NCI-H1930 (cell line): ENCODE measurements at places on chromosomes 7 and 10.

- no peak for DNase-seq
These were observed 30.8 kb upstream of the VSIR start for GRCh38 chr10:71804077-71804476.

DNA sequence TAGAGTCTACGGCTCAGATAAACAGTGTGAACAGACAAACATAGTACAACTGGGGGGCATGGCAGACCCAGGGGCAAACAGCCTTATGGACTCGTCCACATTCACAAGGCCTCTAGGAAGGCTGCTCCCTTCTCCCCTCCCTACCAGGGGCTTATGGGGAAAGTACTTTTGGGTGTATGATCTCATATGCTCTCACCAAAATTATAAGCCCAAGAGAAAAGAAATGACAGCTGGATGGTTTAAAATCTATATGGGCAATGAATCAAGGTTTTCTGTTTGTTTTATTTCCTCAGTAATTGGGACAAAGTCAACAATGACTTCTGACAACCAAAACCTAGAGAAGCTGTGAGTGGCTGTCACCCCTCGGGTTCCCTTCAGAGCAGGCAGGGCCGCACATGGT is 144.4 kb downstream of the PKD1L1 start:
- no peak for DNase-seq

DNA sequence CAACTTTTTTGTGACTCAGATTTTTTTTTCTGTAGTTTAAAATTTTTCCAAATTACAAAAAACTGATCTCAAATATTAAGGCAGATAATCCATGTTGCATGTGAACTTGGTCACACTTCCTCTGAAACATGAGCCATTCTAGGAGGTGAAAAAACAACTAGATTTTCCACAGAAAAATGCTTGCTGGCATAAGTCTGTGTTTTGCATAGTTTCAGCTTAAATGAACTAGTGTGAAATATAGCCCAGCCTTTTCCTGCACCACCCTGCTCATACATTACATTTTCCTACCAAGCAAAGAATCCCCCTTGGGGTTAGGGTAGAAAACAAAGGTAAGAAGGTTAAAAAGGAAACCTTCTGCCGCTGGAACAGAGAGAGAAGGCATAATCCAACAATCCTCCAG is 48.2 kb downstream of the SLC25A13 start:
- no peak for DNase-seq

DNA sequence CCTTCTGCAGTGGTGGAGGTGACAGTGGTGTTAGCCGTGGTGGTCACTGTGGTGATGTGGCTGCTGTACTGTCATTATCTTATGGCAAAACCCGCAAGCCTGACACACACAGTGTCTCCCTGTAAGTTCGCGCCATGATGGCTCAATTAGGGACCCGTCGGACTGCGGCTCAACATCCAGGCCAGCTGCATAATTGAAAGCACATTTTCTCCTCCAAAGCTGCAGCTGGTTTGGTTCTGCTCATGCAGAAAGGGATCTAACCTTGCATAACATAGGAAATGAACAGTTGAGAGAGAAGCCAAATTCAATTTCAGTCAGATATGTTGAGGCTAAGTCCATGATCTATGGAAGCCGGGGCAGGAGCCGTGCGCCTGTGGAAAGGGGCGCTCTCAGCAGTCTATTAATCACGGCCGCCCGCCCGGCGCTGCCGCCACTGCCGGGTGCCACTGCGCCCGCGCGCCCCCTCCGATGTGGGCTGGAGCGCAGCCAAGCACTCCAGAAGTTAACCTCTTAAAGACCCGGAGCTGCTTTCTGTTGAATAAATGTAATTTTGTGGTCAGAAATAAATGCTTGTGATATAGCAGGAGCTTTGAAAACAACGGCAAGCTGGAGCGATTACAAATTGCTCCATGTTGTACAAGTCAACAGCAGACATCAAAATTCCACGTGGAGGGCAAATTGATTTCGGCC is 227.7 kb downstream of the CUX1 start:
- DNase-seq, result no peak

GRCh38 chr10:120266022-120266421 is 191.0 kb upstream of the PLPP4 start:
- DNase-seq, result no peak

GRCh38 chr7:26891400-26892350 is 27.3 kb upstream of the SKAP2 start:
- no peak for DNase-seq

DNA sequence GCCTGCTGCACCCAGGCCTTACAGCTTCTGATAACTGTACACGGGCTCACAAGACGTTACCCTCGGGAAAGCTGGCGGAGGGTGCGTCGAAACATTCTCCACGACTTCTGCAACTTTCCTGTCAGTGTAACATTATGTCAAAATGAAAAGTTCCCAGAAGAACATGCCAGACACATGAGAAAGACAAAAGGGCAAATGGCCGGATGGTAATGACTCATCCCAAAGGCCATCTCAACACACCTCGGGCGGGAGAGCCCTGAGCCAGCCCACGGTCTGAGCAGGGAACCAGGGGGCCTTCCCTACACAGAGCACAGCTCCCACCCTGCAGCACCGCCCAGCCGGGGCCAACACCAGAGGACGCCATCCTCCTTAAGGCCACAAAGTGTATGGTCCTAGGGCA is 118.7 kb downstream of the MAD1L1 start:
- no peak for DNase-seq

DNA sequence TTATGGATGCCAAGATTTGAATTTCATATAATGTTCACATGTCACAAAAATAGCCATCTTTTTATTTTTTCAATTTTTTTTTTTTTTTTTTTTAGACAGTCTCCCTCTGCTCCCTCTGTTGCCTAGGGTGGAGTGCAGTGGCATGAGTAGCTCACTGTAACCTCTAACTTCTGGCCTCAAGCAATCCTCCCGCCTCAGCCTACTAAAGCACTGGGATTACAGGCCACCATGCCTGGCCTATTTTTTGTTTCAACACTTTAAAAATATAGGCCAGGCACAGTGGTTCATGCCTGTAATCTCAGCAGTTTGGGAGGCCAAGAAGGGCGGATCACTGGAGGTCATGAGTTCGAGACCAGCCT is 246.3 kb downstream of the SKIDA1 start:
- no peak for DNase-seq

DNA sequence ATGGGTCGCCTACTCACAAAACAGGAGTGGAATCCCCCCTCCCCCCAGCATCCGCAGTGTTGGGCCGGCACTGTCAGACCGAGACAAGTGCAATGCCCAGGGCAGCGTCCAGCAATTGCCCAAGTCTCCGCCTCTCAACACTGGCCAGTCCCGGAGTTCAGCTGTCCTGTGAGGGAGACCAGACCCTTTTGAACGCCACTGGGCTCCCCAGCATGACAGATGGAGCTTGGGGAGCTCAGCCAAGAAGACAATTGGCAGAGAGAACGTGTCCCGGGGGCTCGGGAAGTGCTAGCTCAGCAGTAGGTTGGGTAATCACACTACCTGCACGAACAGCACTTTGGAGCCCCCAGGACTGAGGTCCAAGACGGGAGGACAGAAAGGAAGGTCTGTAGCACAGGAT is 4.7 kb downstream of the COPS6 start:
- DNase-seq, result no peak

GRCh38 chr10:13848520-13849445 is 262.0 kb downstream of the PRPF18 start:
- no peak for DNase-seq

DNA sequence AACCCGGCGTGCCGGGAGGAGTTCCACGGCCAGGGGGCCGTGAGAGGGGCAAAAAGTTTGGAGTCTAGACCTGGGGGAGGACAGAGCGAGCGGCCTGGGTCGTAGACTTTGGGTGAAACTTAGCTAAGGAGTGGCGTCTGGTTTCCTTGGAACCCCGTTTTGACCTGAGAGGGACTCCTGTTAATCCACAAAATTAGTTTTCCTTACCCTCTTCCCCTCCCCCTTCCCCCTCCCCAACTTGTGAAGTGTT is 574 bp downstream of the MARCHF5 start:
- DNase-seq, result no peak

DNA sequence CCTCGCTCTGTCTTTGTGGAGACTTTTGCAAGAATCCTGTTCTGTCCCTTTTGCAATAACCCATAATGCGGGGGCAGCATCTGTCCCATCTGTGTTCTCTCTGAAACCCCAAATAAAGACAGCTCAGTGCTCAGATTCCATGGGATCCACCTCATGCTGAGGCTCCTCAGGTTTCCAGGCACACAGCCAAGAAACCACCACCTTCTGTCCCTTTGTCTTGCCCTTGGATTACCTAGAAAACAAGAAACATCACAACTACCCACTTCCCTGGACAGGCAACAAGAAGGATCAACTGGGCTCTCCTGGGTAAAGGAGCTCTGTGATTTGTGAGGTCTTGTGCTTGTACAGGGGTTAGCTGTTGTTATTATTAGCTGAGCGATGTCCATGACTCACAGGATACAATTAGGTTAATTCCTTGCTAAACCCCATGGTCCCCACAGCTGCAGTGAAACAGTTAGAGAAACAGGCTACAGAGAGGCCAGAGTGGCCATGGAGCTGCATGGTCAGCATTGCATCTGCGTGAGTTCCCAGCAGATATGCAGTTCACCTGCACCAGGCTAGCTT is 50.2 kb downstream of the CXCL12 start:
- no peak for DNase-seq
